Stimulated activated CD8-positive, alpha-beta memory T cell treated with anti-CD3 and anti-CD28 coated beads, Interleukin-12 subunit alpha, Interleukin-12 subunit beta, amount 100 ng/mL, for 1 hour (primary cell): ENCODE measurements at places on chromosomes 1 and 21.
A peak's percentile ranks its signal among the peaks of the same experiment; 100 is the strongest.

GRCh38 chr1:178612261-178612660 is 99.4 kb downstream of the TEX35 start:
- DNase-seq: no peak

DNA sequence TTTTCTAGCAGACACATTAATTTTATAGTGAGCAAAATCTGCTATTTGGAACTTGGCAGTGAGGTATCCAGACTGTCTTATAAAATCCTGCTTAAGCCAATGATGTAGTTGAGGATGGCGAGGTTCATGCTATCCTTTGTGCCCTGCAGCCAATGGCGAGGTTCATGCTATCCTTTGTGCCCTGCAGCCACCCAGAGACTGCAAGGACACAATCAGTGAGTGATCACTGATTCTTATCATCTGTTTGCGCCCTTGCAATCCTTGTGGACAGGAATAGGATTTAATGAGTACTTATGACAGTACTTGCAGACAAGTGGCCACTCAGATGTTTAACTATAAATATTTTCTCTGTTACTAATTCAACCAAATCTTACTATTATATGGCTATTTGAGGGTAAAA is 112.6 kb downstream of the EIF4G3 start:
- no peak for DNase-seq

DNA sequence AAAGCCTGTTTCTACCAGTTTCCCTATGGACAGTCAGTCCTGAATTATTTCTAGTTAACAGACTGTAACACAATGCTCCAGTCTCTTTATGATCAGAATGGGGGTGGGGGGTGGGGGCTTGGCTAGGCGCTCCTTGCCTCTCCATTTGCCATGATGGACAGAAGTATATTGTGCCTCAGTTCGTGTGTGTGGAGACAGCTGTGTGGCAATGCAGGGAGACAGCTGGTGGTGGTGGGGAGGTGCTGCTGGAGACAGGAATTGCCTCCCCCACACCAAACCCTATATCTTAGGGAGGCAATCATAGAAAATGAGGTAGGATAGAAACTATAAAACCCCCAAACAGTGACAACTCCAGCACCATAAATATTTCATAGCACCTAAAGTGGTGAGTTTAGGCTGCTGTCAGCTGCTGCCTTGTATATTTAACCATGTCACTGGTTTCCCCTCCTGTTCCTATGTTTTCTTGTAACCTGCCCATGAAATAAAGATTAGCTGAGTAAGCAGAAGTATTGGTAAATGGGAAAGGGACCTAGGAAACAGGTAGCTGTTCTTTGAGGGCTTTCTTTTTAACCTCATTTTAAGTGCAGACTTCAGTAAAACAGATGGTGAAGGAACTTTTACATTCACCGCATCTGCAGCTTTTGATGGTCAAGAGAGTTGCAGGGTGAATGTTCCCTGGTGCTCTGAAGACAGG is 3.4 kb downstream of the PLXNA2 start:
- no peak for DNase-seq

DNA sequence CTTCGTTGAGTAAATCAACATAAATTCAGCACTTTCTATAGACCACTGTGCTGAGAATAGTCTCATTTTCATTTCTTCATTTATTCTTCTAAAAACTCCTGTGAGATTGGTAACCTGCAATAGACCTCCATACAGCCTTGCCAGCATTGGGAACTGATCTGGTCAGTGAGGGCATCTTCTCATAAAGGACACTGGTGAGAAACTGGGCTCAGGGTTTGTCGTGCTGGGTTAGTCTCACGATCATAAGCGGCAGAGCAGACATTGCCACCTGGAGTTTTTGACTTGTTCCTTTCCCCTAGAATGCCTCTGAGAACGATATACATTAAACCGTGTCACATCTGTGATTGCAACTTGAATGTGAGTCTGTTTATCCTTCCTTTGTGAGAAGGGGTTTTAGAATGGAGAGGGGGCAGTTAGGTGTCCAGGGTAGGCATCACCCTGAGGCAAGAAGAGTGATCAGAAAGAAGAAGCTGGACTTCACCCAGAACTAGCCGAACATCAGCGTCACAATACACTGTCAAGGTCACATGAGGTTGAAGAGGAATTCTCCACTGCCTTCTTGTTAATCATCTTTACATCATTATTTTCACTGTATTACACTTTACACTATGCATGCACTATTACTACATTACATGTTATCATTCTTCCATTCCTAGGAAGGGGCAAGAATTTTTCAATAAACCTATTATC is 1.4 kb upstream of the TTLL7 start:
- DNase-seq: no peak

DNA sequence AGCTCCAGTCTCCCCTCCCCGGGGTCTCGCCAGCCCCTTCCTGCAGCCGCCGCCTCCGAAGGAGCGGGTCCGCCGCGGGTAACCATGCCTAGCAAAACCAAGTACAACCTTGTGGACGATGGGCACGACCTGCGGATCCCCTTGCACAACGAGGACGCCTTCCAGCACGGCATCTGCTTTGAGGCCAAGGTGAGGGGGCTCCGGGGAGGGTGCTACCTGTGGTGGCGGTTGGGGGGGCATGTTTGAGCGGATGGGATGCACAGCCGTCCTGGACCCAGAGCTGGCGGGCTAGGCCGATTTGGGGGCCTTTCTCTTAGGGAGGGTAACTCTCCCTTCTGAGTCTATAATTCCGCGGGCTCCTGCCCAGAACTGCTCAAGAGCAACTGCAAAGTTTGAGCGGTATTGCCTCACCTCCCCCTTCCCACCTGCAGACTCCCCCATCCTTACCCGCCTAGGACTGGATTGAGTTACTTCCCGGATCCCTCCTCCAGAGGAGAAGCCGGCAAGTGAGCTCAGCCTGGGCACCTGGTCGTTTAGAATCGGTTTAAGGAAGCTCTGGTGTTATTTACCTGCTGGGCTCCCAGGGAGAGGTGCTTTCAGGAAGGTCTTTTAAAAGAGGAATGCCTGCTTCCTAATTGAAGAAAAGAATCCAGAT is 730 bp downstream of the NOS1AP start:
- no peak for DNase-seq

DNA sequence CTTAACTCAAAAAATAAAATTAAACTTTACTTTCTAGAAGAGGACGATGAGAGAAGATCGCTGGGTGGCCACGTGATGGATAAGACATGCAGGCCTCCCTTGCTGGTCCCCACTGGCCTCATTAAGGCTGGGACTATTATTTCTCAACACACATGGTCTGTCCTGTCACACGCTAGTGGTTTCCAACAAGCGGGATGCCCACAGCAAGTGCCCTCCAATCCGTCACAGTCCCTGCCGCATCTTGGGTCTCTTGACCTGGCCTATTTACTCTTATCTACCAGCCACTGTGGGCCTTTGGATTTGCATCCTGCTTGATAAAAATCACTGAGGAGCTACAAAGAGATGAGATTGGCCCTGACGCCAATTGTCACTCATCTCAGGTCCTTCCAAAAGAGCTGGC is 30.0 kb downstream of the CAPZB start:
- no peak for DNase-seq

- DNase-seq: no peak
Measured at GRCh38 chr1:117673405-117673804, 67.6 kb downstream of the TENT5C start.

GRCh38 chr1:114458237-114458777 is 52.7 kb downstream of the TRIM33 start:
- no peak for DNase-seq

GRCh38 chr1:234408757-234409156 is 35.5 kb downstream of the COA6 start:
- DNase-seq: peak; percentile 6

GRCh38 chr21:38433471-38433870 is 64.8 kb downstream of the ERG start:
- no peak for DNase-seq

GRCh38 chr1:16243215-16243610 is 6.2 kb upstream of the CPLANE2 start:
- DNase-seq: no peak

- no peak for DNase-seq
Measured at GRCh38 chr1:211697356-211697755, 21.9 kb upstream of the NEK2 start.

DNA sequence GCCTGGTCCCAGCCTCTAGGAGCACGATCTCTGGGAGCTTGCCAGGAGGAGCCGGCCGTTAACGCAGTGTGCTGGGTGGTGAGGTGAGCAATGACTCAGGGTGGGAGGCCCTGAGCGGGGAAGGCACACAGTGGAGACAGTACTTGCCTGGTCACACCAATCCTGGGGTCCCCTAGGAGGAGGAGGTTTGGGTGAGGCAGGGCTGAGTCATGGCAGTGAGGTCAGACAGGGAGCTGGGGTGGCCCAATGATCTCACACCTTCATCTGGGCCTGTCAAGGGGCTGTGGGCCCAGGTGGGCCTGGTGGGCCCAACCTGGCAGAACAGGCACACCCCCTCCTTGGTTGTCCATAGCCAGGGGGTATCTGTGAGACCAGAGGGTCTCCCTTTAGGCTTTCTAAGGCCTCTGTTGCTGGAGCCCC is 8.6 kb upstream of the EDN2 start:
- no peak for DNase-seq

DNA sequence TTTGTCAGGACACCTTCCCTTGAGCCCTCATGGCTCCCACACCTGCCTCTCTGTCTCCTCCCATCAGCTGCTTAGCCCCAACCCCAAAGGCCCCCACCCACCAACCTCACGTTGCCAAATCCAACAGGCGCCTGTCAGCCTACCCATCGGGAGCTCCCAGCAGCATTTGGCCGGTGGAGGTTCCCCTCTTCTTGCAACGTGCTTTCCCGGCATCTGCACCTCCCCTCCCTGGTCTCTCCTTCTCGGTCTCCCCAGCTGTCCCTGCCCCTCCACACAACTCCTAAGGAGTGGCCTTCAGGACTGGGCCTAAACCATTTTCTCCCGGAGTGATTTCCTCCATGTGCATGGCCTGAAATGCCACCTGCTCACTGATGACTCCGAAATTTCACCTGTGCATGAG is 71.9 kb downstream of the KLHDC7A start:
- DNase-seq: no peak

- DNase-seq: no peak
Measured at GRCh38 chr1:115453666-115454065, 115.6 kb upstream of the NGF start.

- no peak for DNase-seq
Measured at GRCh38 chr1:62352387-62352786, 33.2 kb upstream of the KANK4 start.

- no peak for DNase-seq
Measured at GRCh38 chr1:82517586-82517985, 716.9 kb downstream of the ADGRL2 start.

GRCh38 chr1:183033205-183033604 is 10.0 kb downstream of the LAMC1 start:
- DNase-seq: no peak

DNA sequence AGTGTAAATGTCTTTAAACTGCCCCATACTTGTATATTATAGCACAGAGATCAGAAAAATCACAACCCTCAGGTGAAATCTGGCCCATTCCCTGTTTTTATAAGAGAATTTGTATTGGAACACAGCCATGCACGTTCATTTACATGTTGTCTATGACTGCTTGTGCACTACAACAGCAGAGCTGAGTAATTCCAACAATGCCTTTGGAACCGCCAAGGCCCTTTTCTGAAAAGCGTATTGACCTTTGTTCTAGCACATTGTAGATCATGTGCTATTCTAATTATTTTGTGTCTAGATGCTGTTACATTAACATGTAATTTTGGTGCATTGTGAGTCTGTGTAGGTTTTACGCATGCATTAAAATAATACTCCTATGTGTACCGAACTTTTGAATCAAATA is 339.6 kb downstream of the CHRM3 start:
- DNase-seq: no peak

DNA sequence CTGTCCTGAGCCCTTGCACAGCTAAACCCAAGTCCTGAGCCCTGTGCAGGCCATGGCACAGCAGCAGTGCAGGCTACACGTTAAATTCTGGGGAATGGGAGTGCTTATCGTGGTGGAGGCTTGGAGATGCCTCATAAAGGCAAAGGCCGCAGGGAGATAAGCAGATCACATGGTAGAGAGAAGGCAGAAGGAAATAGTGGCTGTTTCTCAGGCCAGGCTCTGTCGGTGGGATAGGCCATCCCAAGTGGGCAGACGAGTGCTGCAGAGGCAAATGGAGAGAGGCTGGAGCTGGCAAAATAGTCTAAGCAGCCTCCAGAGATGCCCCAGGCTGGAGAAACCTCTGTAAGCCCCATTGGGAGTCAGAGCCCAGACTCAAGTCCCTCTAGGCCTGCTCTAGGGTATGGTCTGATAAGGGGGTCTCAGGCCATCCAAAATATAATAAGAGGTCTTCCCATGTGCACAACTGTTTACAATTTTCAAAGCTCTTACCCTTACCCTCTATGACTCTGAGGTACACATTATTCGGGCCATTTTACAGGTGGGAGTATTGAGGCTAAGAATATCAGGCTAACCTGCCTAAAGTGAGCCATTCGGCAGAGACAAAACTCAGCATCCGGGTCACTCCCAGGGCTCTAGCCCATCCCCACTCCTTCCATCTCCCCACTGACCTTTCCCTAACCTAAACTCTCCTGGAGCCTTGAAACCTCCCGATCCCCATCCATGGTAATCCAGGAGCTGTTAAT is 79.6 kb downstream of the NKAIN1 start:
- no peak for DNase-seq

- no peak for DNase-seq
Measured at GRCh38 chr1:98323388-98323787, 338.1 kb upstream of the SNX7 start.

DNA sequence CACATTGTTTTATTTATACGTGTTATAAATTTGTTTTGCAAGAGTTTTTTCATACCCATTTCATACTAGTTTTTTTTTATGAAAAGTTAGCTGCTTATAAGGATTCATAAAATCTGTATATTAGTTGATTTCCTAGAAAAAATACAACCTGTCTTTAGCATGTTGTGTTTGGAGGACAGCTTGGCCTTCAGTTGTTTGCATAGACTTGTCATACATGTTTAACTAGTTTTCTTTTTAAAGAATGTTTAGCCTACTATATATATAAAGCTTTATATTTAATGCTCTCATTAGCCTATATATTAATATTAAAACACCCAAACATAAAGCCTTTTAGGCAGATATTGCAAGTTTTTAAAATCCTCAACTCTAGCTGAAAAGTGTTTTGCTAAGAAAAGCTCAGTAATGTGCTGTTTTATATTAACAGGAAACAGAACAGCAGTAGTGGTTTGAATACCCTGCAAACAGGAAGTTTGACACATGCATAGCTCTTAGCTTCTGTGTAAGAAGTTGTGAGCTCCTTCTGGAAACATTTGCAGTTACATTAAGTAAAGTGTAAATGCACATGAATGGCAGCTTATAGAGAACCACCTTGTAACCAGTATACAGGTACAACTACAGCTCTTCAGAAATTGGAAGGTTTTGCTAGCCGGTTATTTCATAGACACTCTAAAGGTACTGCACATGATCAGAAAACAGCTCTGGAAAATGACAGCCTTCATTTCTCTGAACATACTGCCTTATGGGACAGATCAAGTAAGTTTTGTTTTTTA is at the start of gene PRKACB:
TSS of gene PRKACB (plus strand) at position 476 of the 770 bp plus-strand sequence. CDS start at position 567, 91 bp downstream.
- DNase-seq: peak; percentile 17
